Gastroesophageal sphincter (tissue), 4 donors: ENCODE measurements at places on chromosomes 13 and 19. TPM values are rescaled to one million over a fixed set of nuclear protein-coding genes. Genes with fewer than 3 reads are reported as not detected.

DNA sequence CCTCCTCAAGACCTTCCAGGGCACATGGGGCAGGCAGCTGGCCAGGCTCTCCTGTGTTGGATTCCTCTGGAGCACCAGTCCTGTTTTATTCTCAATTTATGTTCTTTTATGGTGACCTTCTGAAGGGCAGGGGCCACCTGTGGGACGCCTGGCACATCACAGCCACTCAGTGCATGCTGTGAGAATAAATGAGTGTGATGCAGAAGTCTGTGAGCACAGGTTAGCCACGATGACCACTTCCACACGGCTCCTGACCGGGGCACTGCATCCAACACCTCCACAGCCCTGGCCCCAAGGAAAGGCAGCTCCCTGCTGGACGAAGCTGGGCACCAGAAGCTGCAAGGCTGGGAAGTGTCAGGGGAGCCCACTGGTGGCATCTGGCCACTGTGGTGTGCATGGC is 122.8 kb downstream of the CRYL1 start:
- no peak for ATAC-seq

GRCh38 chr19:48982280-48982679 is 10.8 kb downstream of the GYS1 start:
- no peak for ATAC-seq

Gene RASGRP4
- 4.1 TPM for total RNA-seq

Gene GRIK5
- 14.2 TPM for total RNA-seq

GRCh38 chr13:48977286-48977625 is 1.5 kb downstream of the FNDC3A start:
- no peak for ATAC-seq

GRCh38 chr13:38784036-38784880 is 97.4 kb downstream of the FREM2 start:
- ATAC-seq, result no peak

DNA sequence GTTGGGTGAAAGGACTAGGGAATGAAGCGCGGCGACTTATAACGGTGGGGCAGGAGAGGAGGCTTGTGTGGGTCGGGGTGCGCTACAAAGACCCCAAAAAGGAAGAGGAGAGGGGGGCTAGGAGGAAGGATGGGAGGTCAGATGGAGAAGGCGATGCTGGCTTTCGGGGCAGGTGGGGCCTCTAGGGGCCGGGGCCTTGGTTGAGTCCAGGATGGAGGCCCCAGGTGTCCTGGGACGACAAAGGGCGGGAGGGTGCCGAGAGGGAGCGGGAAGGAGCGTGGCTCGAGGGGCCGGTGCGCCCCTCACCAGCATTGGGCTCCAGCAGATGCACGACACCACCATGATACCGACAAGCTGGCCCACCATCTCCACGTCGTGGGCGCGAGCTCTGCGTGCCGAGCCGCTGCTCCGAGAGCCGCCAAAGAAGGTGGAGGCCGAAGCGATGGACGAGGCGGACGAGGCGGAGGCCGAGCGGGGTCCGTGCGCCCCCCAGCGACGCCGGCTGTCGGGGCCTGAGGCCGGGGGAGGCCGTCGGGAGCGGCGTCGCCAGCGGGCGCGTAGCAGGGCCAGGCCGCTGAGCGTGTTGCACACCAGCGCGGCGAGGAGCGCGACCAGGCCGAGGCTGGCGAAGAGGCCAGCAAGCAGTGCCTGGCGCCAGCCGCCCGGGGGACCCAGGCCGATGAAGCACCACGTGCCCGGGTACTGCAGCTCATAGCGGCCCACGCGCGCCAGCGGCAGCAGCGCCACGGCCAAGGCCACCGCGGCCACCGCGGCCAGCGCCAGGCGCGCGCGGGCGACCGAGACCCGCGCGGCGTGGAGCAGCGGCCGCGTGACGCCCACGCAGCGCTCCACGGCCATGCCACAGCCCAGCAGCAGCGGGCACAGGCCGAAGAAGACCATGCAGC is 1.8 kb downstream of the PTGER1 start:
- no peak for ATAC-seq

Gene TNFSF11
- total RNA-seq, result not detected

Gene LRRC25
- total RNA-seq, result 6.0 TPM

GRCh38 chr19:58518256-58519086 is 1.1 kb downstream of the ZBTB45 start:
- no peak for ATAC-seq

Gene PCDH17
- 3.9 TPM for total RNA-seq

DNA sequence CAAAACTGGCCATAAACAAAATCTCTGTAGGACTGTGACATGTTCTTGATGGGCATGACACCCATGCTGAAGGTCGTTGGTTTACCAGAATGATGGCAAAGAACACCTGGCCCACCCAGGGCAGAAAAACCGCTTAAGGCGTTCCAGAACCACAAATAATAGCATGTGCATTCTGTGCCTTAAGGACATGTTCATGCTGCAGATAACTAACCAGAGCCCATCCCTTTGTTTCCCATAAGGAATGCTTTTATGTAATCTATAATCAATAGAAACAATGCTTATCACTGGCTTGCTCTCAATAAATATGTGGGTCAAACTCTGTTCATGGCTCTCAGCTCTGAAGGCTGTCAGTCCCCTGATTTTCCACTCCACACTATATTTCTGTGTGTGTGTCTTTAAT is 11.2 kb upstream of the ZNF578 start:
- ATAC-seq, result no peak

DNA sequence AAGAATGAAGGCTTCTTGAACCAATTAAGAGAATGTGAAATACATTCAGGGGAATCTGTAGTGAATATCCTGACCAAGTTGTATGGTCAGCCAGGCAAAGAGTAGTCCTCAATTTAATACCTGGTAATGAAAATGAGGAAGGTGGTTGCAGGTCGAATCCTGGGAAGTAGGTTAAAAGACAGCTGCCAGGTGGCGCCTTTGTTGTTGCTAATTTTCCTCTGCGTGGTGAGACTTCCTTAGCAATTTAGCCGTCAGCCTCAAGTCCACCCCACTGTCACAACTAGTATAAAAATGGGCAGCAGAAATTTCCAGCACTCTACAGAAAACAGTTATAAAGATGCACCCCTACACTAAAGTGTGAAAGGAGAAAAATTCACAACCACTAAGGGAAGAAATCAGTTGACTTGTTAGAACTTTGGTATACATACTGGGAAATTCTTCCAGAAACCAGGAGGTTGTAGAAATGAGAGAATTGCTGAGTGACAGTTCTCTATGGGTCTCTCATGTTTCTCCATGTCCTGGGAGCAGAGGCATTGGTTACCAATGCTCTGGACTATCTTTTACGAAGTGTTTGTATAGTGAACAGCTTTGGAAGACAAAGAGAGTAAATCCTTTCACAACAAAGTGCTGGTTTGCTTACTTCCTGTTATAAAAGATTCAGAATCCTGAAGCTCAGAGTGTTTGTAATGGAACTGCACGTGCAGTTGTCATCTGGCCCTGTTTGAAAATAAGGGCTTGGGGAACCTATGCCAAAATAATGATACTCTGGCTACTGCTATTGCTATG is 235.9 kb downstream of the NHLRC3 start:
- no peak for ATAC-seq

- no peak for ATAC-seq
Measured at GRCh38 chr13:55553701-55554100, 1587.0 kb upstream of the PRR20A start.

Gene ZNF536
- 4.7 TPM for total RNA-seq

DNA sequence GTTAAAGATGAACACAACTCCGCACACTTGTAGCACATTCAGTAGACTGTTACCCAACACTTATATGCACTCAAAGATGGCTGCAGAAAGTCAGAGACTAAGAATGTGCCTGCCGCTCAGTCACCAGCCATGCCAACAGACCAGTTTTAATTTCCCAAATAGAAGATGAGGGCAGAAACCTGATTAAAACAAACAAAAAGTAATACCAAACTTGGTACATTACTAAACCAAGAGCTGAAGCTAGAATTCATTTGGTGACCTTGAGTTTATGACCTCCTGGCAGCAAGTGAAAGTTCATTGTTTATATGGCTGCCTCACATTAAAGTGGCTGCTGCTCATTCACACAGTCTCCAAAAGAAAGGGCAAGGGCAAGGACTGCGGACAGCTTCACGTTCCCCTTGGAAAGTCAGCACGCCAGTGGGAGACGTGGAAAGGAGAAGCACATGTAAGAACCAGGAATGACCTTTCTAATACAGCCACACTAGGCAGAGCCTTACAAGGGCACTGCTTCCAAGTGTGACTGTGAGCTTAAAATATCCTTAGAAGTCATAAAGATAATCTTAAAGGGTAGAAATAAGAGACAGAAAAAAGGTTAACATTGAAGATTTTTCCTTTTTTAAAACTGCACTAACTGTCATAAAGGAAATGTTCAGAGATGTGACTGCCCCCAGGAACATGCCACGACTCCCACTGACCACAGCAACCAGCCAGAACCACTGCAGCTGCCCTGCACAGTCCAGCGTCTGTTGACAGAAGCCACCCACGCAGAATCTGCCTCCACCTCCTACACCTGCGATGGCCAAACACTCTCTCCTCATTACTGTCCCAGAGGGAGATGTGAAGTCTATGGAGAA is 73.5 kb downstream of the STK24 start:
- ATAC-seq, result no peak

- no peak for ATAC-seq
Measured at GRCh38 chr13:93561576-93562225, 335.1 kb downstream of the GPC6 start.

GRCh38 chr19:933553-933882 is 7.7 kb downstream of the ARID3A start:
- no peak for ATAC-seq

GRCh38 chr13:51772781-51773180 is 31.2 kb downstream of the DHRS12 start:
- no peak for ATAC-seq

DNA sequence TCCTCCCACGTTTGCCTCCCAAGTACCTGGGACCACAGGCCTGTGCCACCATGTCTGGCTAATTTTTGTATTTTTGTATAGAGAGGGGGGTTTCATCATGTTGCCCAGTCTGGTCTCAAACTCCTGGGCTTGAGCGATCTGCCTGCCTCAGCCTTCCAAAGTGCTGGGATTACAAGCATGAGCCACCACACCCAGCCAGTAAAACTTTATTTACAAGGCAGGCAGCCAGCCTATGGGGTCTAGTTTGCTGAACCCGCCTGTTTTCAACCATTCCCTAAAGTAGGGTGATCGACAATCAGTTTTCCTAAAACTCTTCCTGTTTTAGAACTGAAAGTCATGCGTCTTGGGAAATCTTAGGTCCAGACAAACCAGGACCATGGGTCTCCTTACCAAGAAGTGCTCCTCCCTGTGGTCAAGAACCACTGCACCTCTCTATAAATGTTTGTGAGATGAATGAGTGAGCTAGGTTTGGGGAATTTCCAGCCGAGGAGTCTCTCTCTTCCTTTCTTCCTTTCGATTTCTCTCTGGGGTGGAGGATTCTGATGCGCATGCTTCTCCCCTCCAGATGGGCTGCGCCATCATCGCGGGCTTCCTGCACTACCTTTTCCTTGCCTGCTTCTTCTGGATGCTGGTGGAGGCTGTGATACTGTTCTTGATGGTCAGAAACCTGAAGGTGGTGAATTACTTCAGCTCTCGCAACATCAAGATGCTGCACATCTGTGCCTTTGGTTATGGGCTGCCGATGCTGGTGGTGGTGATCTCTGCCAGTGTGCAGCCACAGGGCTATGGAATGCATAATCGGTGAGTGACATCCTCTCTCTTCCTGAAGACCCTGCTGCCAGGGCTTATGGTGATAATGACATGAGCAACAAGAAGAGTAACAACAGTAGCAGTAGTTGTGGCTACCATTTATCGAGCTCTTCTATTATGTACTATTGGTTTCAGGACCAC is 38.7 kb downstream of the ADGRE1 start:
- ATAC-seq, result no peak

- no peak for ATAC-seq
Measured at GRCh38 chr19:30068528-30069395, 126.7 kb downstream of the URI1 start.

Gene ZIC5
- total RNA-seq, result not detected

DNA sequence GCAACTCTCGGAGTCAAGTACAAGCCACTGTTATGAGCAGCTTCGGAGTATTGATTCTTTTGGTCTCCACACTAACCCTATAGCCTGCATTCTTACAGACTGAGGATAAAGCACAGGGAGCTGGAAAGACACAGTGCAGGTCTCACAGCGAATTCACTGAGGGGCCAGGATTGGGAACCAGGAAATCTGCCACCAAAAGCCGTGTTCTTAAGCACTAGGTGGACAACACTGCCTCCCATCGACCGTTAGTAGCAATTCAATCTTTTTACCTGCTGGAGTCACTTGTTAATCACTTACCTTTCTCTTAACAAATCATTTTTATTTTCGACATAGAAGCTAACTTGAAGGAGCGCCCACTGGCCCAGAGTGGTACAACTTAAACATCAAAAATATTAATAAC is 6.3 kb downstream of the PMIS2 start:
- ATAC-seq, result no peak

GRCh38 chr19:8004723-8005513 is 523 bp downstream of the ELAVL1 start:
- ATAC-seq, result peak; percentile 64

DNA sequence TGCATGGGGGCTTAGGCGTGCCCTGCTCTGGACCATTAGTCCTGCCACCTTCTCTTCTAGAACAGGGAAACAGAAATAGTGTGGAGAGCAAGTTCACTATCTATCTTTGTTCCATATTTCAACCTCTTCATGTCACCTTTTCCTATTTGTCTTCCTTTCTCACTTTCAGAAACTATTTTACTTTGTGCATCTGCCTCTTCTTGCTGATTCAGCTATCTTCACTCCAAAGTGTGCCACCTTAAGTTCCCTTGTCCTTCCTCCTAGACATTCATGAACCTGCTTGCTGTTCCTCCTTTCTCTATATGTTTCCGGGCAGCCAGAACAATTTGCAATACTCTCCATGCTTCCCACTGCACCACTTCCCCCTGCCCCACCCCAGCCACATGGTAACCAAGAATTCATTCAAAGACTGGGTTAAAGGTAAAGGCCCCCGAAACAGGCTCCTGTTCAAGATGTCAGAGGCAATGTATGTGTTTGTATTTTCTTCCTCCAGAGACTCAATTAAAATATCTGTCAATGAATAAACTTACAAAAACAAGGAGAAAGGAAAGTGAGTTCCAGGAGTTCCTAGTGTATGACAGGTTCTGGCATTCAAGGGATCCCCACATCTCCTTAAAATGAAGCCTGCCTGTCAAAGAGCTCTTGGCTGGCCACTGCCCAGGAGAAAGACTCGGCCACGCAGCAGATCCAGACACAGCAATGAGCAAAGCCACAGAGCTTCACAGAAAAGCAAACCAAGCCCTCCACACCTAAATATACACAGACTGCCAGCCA is 268.1 kb downstream of the DNAJC15 start:
- ATAC-seq, result no peak

Gene ICAM5
- total RNA-seq, result 0.54 TPM

DNA sequence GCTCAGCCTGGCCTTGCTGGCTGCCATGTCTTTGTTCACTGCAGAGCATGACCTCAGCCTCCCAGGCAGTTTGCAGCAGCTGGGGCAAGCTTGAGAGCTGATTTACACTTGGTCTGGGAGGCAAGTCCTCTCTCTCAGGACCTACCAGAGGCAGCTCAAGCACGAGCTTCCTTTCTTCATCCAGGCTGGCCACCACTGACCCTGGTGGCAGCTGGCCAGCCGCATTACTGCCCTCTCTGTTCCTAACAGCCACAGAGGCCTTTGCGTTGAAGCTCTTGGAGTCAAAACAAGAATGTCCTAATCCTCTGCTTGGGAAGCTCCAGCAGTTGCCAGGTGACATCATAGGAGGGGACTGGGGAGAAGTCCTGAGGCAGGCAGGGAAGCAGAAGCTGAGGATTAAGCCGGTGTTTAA is 85.7 kb downstream of the NUFIP1 start:
- ATAC-seq, result peak; percentile 94

Gene SPRED3
- 0.05 TPM for total RNA-seq

- ATAC-seq, result no peak
Measured at GRCh38 chr19:30090476-30090875, 148.4 kb downstream of the URI1 start.

Gene ICAM4
- not detected for total RNA-seq

Gene CYP4F3
- total RNA-seq, result 0.81 TPM
